ENCODE measurements at places on chromosomes 4 and X. TPM values are rescaled to one million over a fixed set of nuclear protein-coding genes. Genes with fewer than 3 reads are reported as not detected.

Gene ZNF157
- not detected for total RNA-seq

Gene INTS6L
- total RNA-seq = 2.9 TPM

Gene NEUROG2
- not detected for total RNA-seq

Gene RAB33A
- total RNA-seq = 1.2 TPM

Gene NHS
- 0.15 TPM for total RNA-seq

Gene TDO2
- total RNA-seq = not detected

Gene SH3TC1
- total RNA-seq = 94.8 TPM

Gene CT83
- total RNA-seq = not detected

Gene MAOA
- total RNA-seq = 20.8 TPM

Gene DMRTC1B
- not detected for total RNA-seq

Gene ATP7A
- total RNA-seq = 13.5 TPM

Gene XAGE1B
- total RNA-seq = not detected

Gene CLTRN
- total RNA-seq = not detected

Gene SMIM31
- not detected for total RNA-seq

Gene RADX
- total RNA-seq = under 0.01 TPM

Gene POLN
- total RNA-seq = 4.1 TPM

Gene ZNF732
- 0.97 TPM for total RNA-seq

Gene USP17L24
- not detected for total RNA-seq

Gene MAGEB16
- total RNA-seq = not detected

Gene TLR3
- 0.65 TPM for total RNA-seq

Gene COX7B2
- not detected for total RNA-seq

Gene NWD2
- not detected for total RNA-seq

Gene ENPEP
- total RNA-seq = not detected

Gene TRIM75
- not detected for total RNA-seq

Gene GPC3
- total RNA-seq = not detected

Gene SLC49A3
- 5.2 TPM for total RNA-seq

Gene ADH1A
- total RNA-seq = not detected

Gene CENPVL1
- not detected for total RNA-seq

Gene PI4K2B
- 33.1 TPM for total RNA-seq

Gene SOWAHB
- not detected for total RNA-seq

Gene SMIM10
- total RNA-seq = 0.32 TPM

Gene MTNR1A
- total RNA-seq = not detected

Gene FAT1
- 14.9 TPM for total RNA-seq
